ENCODE measurements at places on chromosomes 2 and 18. TPM values are rescaled to one million over a fixed set of nuclear protein-coding genes. Genes with fewer than 3 reads are reported as not detected.

GRCh38 chr2:99507937-99508818 lies 18.4 kb upstream of the REV1 start:
- H3K27ac ChIP-seq = no peak overlapping the region
- DNase-seq = no peak
- H3K36me3 ChIP-seq = no peaks in the 10 kb centered on the region
- peaks cover 11% of the 10 kb centered on the region for H3K27me3 ChIP-seq
- H3K4me3 ChIP-seq = no peak overlapping the region

Gene SULT1C4
- polyA plus RNA-seq = 0.50 TPM

Gene RFTN2
- 0.44 TPM for polyA plus RNA-seq

Gene ELP2
- polyA plus RNA-seq = 48.8 TPM

DNA sequence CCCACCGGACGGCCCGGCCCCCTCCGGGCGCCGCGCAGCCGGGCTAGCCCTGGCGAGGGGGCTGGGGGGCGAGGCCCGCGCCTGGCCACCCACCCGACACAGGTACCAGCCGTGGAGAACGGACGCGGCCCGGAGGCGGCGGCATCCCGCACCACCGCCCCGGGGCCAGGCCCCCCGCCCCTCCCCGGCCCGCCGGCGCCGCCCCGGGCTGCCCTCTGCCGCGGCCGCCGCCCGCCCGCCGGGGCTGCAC lies 405 bp downstream of the SOS1 start:
- no peaks in the 10 kb centered on the region for H3K36me3 ChIP-seq
- peak overlapping the region; percentile 80 for H3K27ac ChIP-seq
- no peak for DNase-seq
- peak overlapping the region; percentile 60 for H3K4me3 ChIP-seq
- H3K4me1 ChIP-seq = peaks cover 5% of the 10 kb centered on the region

Gene MRO
- polyA plus RNA-seq = not detected

DNA sequence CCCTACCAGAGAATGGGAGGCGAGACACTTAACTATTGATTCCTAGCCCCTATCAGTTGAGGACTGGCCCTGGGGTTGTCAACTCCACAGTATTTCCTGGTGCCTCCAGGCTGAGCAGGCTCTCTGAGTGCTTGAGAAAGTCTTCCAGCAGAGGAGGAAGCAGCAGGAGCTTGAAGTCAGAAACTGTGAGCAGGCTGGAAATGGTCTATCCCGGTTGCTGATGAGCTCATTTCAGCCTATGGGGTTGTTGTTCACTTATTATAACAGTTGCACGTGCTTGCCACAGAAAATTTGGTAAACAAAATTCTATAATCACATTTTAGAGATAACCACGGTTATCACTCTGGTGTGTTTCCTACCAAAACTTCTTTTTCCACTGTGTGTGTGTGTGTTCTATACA lies 254.7 kb upstream of the THUMPD2 start:
- H3K4me1 ChIP-seq = peaks cover 21% of the 10 kb centered on the region
- no peaks in the 10 kb centered on the region for H3K36me3 ChIP-seq
- H3K4me3 ChIP-seq = no peak overlapping the region
- no peaks in the 10 kb centered on the region for H3K27me3 ChIP-seq
- peak overlapping the region; percentile 91 for H3K27ac ChIP-seq

Gene LRP2
- polyA plus RNA-seq = not detected

DNA sequence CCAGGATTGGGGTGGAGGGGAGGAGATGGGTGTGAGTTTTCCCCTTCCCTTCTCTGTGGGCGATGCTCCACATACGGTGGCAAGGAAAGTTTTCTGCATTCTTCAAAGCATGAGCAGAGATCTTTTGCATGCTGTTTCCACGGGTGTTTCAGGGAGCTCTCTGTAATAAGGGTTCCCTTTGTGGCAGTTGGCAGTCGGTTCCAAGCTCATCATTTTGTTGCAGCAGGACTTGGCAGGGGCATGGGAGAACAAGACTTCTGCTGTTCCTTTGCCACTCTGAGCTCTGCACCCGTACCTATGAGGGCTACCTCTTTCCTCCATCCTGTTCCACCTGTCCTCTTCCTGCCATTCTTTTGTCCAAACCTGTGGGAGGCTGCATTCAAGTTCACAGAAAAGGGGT lies 71.3 kb upstream of the SPRED2 start:
- no peaks in the 10 kb centered on the region for H3K36me3 ChIP-seq
- DNase-seq = no peak
- peaks cover 30% of the 10 kb centered on the region for H3K27me3 ChIP-seq
- H3K4me1 ChIP-seq = no peaks in the 10 kb centered on the region

Gene RESP18
- not detected for polyA plus RNA-seq

DNA sequence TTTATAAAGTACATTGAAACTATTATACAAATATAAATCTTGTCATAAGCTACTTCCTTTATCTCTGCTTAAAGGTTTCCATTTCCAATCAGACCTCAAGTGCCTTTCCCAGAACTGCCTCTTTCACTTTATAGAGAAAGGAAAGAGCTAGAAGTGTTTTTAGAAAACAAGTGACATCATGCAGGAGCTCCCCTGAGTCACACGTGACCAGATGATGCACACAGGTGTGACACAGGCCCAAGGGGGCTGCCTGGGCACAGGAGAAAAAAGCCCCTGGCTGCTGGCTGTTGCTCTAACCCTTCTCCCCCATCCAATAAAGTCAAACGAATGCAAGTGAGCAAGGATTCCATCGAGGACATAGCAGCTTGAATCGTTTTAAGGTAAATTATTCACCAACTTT lies 21.4 kb upstream of the SH3BP4 start:
- no peaks in the 10 kb centered on the region for H3K36me3 ChIP-seq
- H3K27ac ChIP-seq = no peak overlapping the region
- H3K4me3 ChIP-seq = no peak overlapping the region
- no peak for DNase-seq
- peaks cover 6% of the 10 kb centered on the region for H3K4me1 ChIP-seq

GRCh38 chr2:118250001-118250400 lies 161.7 kb downstream of the INSIG2 start:
- H3K4me3 ChIP-seq = no peak overlapping the region
- DNase-seq = peak; percentile 2
- H3K27ac ChIP-seq = no peak overlapping the region
- no peaks in the 10 kb centered on the region for H3K4me1 ChIP-seq

Gene RGPD3
- 0.06 TPM for polyA plus RNA-seq
